ENCODE measurements at places on chromosomes 12 and 14.

- DNase-seq, result no peak
These were observed 127.3 kb upstream of the FLRT2 start for GRCh38 chr14:85402569-85403162.

DNA sequence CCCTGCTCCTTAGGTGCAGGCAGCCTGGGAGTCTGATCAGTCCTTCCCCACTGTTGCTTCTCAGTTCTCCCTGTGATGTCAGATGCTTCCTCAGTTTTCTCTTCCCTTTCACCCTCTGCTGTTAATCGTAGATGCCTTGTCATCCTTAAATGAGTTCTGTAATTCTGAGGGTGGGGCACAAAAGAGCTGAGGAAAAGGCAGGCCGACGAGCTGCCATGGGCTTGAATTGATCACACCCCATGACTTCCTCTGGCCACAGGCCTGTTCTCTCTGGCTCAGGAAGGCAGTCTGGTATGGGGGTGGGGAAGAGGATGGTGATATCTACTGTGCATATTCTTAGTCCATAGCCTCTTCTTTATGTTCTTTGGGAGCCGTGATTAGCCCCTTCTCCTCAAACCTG is 5.2 kb upstream of the AP1G2 start:
- no peak for DNase-seq

GRCh38 chr14:102140027-102140749 is 491 bp downstream of the WDR20 start:
- DNase-seq, result peak; percentile 26

DNA sequence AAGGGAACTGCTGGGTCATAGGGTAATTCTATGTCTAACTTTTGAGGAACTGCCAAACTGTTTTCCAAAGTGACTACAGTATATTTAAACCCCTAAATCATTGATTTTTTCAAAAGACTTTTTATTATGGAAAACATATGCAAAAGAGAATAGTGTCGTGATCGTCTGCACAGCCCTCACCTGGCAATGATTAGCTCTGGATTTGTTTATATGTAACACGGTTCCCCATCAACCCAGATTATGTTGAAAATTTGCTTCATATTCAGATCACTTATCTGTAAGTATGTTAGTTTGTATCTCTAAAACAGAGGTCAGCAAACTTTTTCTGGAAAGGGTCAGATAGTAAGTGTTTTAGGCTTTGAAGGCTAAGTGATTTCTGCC is 52.7 kb downstream of the CCDC92 start:
- no peak for DNase-seq

Data from choroid plexus epithelial cell (primary cell).